Activated B cell treated with CpG ODN at 0.5 μM for 24 hours (primary cell): ENCODE measurements at places on chromosomes 1 and 21.

- DNase-seq = no peak
Observed at GRCh38 chr1:77550135-77550534, 132.3 kb downstream of the ZZZ3 start.

DNA sequence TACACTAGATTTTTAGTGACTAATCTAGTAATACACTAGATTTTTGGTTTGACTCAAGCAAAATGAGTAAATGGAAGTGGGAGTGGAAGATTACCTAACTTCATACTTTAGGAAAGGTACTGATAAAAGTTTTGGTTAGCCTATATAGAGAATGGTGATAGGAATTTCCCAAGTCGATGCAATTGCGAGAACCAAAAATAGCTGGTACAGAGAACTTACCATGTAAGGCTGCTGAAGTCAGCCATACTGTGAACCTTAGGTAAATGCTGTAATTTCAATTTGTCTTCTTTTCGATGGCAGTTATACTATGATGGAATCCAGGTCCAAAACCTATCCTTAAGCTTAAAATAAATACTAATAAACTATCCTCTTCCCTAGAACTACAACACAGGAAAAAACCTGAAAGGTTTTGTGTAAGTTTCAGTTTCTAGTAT, 4.6 kb downstream of the PNRC2 start:
- DNase-seq = no peak

GRCh38 chr1:216710598-216711333, 12.5 kb downstream of the ESRRG start:
- DNase-seq = no peak

- DNase-seq = no peak
Observed at GRCh38 chr1:187716160-187716559, 887.4 kb downstream of the PLA2G4A start.

- DNase-seq = no peak
Observed at GRCh38 chr1:212463565-212464285, 31.0 kb downstream of the NENF start.
